ENCODE measurements at places on chromosomes 7 and 10.

DNA sequence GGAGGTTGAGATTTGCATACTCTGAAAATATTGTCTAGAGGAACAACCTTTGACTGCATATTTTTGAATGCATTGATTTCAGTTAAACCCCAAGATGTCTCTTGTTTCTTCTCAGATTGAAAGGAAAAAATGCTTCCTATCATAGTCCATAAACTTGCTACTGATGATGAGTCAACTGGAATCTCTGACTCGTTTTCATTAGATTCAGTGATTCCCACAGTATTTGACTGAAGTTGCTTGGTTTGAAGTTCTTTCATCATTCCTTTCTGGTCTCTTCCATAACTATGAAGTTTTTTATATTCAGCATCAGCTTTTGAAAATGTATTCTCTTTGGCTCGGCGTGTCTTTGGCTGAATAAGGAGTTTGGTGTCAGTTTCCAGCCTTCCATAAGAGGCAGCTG lies 10.7 kb downstream of the PEX1 start:
- no peak for DNase-seq

DNA sequence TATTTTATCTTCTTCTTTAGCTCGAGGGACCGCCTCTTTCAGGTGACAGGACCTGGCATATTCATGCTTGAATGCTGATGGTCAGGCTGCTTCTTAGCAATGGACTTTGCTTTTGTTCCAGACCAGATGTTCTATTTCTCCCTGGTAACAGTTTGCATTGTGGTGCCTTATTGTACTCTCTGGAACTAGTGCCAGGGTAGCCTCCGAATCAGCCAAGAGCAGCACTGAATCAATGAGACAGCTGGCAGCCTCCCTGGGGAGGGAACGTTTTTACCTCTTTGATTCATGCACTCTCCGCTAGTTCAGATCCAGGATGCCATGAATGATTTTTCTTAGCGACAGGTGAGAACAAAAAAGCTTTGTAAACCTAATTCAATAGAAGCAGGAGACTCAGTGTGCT lies 54.1 kb upstream of the NXPH1 start:
- DNase-seq = no peak

DNA sequence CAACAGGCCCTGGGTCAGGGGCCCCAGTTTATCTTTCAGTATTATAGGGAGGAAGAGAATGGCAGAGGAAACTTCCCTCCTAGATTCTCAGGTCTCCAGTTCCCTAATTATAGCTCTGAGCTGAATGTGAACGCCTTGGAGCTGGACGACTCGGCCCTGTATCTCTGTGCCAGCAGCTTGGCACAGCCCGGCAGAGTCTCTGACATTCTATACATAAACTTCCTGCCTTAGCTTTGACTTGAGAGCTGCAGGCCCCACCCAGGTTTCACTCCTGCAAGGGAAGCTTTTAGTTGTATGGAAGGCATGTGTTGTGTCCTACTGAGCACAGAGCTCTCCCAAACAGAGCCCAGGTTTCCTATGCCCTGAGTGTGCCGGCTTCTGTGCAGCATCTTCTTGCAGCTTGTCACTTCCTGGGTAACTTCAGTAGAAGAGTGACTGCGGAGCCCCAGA lies 205.6 kb upstream of the PRSS58 start:
- no peak for DNase-seq

DNA sequence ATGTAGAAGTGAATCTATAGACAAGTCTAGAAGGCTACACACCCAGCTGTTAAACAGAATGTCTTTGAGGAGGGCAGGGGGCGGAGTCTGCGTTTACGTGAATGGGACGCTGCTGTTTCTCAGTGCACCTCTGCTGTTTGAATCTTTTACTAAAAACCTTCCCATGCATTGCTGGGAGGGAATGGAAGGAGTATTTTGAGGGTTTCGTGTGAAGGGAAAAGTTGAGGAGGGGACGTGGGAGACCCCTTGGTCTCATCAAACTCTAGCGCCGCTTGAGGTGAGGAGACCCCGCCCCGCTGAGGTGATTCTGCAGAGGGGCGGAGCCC lies 492 bp upstream of the VCL start:
- peak; percentile 70 for DNase-seq

- peak; percentile 67 for DNase-seq
Observed at GRCh38 chr7:18003286-18003994, 24.2 kb downstream of the PRPS1L1 start.

- DNase-seq = no peak
Observed at GRCh38 chr10:76624470-76624869, 1013.1 kb downstream of the KCNMA1 start.

DNA sequence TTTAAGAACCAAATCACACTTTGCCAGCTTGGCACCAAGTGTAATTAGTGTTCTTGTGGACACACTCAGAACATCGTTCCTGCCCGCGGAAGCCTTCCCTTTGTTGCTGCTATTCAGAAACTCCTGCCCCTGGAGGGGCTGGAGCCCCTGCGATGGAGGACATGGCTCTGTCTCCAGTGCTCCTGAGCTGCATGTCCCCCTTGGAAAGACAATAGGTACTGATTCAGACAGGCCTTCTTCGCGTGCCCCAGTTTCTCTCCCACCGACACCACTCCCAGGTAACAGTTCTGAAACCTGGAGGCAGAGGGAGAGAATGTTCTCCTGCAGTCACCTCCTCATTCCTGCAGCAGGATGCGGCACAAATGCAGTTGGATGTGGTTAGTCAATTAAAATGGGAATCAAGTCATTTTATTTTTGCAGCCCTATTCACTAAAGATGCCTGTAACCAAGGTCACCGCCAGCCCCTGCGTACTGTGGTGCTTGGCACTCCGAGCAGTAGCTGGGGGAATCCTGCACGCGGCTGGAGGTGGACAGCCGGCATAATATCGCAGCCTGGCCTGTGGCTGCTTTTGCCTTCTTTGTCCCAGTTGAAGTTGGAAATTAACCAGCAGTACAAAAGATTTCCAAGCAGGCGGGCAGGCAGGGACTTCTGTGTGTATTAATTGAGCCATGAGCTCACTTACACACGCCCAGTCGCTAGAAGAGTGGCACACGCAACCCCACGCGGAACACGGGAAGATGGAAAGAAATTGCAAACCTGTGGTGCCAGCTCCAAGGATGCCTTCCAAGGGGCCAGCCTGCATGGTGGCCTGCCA lies 205.7 kb downstream of the EBF3 start:
- DNase-seq = no peak

DNA sequence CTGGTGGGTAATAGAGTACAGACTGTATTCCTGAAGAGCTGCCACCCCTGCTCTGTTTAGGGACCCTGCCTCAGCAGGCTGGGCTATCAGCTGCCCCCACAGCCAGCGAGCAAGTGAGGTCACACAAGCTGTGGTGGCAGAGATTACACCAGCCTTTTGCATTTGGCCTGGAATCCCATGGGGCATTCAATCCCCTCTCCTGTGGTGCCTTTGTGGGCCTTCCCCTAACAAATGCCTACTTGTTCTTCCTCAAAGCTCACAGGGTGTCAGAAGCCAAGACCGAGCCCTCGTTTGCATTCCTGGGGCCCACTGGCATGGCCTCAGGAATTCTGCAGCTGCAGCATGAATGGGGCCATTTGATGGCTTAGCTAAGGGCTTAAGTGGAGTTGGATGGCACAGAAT lies 212.7 kb upstream of the PHYHIPL start:
- DNase-seq = no peak

DNA sequence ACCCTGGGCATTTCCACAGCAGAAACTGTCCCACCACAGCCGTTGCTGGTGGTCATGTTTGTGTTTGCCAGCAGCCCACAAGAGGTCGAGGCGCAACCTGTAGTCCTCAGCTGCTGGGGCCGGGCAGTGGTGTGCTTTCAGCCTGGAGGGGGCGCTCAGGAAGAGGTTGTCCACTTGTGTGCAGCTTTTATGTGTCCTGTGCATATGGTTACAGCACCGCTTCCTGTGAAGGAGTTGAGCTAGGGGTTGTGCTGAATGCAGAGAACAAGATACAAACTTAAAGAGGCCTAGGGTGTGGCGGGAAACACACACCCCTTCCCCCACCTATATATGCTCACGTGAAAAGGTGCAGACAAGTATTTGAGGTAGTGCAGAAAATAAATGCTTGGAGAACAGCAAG lies 29.5 kb upstream of the PFKFB3 start:
- DNase-seq = no peak

DNA sequence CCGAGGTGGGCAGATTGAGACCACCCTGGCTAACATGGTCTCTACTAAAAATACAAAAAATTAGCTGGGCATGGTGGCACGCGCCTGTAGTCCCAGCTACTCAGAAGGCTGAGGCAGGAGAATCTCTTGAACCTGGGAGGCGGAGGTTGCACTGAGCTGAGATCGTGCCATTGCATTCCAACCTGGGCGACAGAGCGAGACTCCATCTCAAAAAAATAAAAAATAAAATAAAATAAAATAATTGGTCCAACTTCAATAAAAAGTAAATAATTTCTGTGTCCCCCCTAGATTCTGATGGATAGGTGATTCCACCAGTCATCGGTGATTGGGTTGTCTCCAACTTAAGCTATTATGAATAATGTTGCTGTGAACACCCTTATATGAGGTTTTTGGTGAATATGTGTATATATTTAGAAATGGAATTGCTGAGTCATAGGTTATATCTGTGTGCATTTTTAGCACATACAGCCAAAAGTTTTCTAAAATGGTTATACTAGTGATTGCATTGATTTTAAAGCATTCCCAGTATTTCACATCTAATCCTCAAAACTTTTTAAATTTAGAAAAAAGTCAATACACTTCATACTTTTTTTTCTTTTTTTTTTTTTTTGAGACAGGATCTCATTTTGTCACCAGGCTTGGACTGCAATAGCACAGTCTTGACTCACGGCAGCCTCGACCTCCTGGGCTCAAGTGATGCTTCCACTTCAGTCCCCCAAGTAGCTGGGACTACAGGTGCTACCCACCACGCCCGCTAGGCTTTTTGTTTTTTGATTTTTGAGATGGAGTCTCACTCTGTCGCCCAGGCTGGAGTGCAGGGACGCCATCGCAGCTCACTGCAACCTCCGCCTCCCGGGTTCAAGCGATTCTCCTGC lies 13.7 kb upstream of the SRPK2 start:
- DNase-seq = no peak

DNA sequence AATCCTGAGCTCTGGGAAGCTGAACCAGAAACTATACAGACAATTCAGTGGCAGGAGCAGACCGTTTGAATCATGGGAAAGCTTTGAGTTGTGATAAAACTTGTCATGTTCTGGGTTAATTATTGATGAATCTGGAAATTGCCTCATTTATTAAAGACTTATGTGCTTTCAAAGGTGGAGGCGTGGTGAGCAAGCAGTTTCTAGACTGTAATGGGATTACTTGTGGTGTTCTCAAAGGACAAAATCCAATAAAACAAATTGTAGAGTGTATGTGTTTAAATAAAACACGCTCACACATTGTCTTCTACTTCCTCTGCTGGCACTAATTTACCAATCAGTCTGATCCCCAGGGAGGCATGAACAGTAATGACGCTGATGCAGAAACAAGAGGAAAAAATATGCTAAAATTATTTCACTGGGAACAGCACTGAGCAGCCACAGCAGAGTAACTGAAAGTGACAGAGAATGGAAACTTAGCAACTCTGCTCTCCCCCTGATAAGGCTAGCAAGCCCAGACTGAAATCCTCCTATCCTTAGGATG lies 25.1 kb downstream of the PARD3 start:
- no peak for DNase-seq

DNA sequence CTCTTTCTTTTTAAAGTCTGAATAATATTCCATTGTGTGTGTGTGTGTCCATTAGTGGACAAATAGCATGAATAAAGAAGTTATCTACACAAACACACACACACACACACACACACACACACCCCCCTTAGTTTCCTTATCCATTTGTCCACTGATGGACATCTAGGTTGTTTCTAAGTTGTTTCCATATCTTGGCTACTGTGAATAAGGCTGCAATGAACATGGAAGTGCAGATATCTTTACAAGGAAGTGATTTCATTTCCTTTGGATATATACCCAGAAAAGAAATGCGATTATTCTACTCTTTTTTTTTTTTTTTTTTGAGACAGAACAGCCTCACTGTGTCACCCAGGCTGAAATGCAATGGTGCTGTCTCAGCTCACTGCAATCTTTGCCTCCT lies 113.5 kb downstream of the MBL2 start:
- DNase-seq = no peak

- DNase-seq = no peak
Observed at GRCh38 chr7:104826135-104826534, 187.9 kb upstream of the KMT2E start.

- DNase-seq = no peak
Observed at GRCh38 chr10:30493609-30494530, 59.9 kb downstream of the MAP3K8 start.

DNA sequence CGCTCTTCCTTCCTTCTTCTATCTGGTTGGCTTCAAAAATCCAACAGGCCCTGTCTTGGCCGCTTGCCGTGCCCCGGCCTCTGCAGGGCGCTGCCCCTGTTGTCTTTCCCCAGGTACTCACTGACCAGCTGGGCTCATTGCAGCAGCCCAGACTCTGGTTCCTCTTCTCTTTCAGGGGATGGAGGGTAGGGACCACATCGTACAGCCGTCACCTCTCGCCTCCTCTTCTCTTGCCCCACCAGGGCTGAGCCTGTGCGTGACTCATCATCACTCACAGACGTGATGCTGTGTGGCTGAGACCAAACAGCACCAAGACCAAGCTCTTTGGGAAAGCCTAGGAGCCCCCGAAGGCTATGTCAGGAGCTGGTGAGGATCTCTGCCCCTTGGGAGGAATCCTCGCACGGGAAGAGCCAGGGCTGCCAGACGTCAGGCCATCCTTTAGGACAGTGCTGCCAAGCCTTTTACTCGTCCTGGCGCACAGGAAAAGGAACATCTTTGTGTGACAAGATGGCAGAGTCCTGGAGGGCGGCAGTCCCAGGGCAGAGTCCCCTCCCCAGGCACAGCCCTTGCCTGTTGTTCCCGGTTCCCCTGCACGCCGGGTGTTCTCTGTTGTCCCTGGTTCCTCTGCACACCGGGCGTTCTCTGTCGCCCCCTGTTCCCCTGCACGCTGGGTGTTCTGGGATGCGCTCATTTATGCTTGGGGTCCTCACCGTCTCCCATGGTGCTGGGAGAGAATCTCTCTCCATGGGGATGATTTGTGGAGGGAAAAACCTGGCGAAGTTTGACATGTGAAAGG lies 188.5 kb upstream of the SHH start:
- DNase-seq = no peak

- DNase-seq = no peak
Observed at GRCh38 chr7:120110169-120110568, 162.8 kb upstream of the KCND2 start.

- DNase-seq = peak; percentile 72
Observed at GRCh38 chr7:2012981-2013380, 219.8 kb downstream of the MAD1L1 start.

- DNase-seq = no peak
Observed at GRCh38 chr10:95860166-95860940, 47.4 kb upstream of the CC2D2B start.

DNA sequence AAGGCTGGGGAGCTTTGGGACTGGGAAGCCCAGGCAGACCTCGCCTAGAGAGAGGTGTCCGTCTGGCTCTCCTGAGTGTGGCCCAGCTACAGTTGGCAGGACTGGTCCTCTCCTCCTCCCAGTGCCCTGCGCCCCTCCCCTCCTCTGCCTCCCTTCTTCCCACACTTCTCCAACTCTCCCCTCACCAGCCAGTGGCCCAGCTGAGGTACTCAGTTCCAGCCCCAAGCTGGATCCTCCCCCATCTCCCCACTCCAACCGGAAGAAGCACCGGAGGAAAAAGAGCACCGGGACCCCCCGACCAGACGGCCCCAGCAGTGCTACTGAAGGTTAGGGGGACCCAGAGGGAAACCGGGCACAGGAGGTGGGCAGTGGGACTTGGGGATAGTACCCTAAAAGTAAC lies 27.7 kb downstream of the GBX1 start:
- no peak for DNase-seq
